ENCODE measurements at places on chromosomes 6 and 20.

DNA sequence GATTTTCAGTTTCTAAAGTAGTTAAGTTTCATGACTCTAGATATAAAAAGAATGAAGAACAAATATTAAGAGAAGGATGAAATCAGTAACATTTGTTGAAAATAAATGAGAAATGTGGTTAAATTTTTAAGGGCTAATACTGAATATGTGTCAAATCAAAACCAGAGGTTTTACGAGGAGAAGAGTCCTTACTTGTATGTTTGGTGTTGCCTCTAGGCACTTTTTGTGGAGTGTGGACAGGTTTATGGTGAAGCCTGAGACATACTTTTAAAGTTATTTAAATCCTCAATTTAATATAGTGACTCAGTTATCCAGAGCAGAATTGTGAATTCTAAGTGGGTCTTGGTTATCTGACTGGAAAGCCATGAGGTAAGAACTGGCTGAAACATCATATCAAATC, 68.7 kb downstream of the COL19A1 start:
- no peak for DNase-seq

GRCh38 chr20:57672164-57672563, 37.7 kb downstream of the PMEPA1 start:
- DNase-seq = no peak

- DNase-seq = no peak
These were observed 53.1 kb upstream of the TULP4 start for GRCh38 chr6:158259136-158259535.

- no peak for DNase-seq
These were observed 8.3 kb downstream of the ID4 start for GRCh38 chr6:19845266-19846041.

DNA sequence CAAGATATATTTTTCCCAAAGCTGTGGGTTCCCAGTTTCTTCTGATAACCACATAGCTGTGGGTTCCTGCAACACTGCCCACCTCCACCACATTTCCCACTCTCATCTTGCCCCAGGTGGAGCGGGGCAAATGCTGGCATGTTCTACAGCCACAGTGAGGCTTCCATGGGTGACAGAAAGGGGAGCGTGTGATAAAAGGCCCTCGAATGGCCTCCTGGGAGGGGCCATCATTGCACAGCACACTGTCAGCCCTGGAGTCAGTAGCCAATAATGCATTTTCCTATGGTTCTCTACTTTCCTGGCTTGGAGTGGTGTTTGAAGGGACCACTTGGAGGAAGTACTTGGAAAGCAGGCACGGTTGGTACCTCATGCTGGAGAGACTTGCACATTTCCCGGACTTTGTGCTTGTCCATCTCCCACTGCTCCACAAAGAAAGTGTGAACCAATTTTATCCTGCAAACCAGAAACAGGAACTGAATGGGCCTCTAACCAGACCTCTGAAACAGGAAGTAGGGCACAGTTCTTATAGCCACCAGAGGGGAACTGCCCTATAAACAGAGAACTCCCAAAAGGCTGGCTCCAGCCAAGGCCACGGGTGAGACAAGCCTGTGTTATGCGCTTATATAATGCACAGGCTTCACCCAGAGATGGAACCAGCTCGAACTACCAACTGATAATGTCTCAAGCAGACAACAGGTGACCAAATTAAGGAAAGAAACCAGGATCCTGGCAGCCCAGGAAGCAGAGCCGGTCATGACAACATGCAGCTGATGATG, 8.6 kb downstream of the MAP3K5 start:
- peak; percentile 18 for DNase-seq

GRCh38 chr20:10637563-10637962, 36.2 kb downstream of the JAG1 start:
- DNase-seq = no peak

DNA sequence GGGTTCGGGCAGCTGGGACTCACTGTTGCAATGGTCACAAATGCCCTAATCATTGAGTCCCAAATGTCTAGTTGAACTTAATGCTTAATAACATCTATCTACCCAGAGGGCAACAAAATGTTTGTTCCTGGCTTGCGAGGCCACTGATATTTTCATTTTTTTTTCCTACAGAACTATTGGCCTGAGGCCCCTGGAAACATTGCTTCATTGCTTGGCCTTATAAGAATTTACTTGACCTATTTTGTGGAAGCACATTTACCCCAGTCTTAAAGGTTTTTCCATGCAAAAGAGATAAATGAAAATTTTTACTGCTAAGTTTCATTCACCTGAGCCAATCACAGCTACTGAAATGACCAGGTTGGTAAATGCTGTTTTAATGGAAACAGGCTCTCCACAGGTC, 133.1 kb upstream of the RIPOR2 start:
- no peak for DNase-seq

- no peak for DNase-seq
These were observed 264.8 kb downstream of the SLC35F1 start for GRCh38 chr6:118171852-118172251.

DNA sequence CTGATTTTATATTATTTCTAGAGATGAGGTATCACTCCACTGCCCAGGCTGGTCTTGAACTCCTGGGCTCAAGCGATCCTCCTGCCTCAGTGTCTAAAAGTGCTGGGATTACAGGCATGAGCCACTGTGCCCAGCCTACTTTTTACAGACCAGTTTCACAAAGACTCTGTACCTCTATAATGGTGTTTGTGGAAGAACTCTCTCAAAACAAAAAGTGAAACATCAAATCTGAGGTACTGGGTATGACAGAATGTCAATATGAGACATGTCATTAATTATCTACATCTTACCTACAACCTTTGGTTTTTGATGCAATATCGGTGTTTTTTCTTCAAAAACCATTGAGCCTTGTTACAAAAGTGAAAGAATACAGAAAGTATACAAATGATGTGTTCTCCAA, 49.4 kb upstream of the MCM9 start:
- no peak for DNase-seq

DNA sequence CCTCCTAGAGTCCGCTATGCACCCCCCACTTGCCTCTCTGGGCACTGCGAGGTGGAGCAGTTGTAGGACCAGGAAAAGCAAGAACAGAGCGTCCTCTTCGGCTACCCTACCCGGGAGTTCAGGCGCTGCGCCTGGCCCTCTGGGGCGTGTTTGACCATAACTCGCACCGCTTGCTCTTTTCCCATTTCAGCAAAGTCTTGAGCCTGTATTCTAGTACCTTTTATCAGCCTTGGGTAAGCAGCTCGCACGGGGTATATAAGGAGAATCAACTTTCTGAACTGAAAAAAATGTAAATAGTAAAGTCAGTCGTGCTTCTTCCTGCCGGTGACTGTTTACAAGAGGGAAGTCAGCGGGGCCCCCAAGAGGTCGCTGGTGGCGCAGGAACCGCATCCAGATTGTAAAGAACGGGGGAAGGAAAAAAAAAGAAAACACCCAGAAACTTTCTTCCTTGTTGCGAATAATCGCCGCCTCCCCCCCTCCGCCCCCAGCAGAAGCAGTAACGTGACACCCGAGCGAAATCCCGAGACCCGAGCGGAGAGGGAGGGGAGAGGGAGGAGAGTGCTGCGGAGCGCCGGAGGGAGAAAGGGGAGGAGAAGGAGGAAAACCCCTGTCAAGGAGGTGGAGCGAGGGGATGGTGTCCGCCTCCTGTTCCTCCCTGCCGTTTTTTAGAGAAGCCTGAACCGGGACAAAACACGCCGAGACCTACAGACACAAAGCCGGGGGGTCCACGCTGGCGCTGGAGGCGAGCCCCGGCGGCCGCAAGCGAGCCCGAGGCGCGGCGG, at the start of gene UST:
TSS of gene UST (plus strand) at position 668 of the 782 bp plus-strand sequence. CDS start 401 bp downstream, outside the sequence.
- DNase-seq = peak; percentile 70

All from central memory CD4-positive, alpha-beta T cell (primary cell).